T-helper 22 cell (primary cell): ENCODE measurements at places on chromosomes 1 and 21.

- DNase-seq = no peak
Measured at GRCh38 chr1:95111014-95111413, 6.1 kb upstream of the TLCD4 start.

DNA sequence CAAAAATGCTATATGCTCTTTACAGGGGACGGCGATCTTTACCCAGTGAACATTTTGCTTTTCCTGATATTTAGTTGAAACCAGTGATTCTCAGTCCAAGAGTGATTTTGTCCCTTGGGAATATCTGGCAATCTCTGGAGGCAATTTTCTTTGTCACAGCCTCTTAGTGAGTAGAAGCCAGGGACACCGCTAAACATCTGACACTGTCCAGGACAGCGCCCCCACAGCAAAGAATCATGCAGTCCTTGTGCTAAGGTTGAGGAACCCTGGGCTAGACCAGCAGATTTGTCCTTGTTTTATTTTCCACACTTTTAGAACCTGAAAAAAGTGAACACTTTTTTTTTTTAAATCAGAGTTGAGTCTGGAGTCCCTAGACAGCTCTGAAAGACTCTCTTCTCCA lies 13.1 kb downstream of the EVA1C start:
- DNase-seq = no peak

- DNase-seq = no peak
Measured at GRCh38 chr1:156893048-156893953, at the start of gene PEAR1. TSS of gene PEAR1 (plus strand) at chr1:156893718. CDS start at chr1:156903927, 10,209 bp downstream.

GRCh38 chr21:36550761-36551160 lies 70.8 kb upstream of the CLDN14 start:
- DNase-seq = no peak

DNA sequence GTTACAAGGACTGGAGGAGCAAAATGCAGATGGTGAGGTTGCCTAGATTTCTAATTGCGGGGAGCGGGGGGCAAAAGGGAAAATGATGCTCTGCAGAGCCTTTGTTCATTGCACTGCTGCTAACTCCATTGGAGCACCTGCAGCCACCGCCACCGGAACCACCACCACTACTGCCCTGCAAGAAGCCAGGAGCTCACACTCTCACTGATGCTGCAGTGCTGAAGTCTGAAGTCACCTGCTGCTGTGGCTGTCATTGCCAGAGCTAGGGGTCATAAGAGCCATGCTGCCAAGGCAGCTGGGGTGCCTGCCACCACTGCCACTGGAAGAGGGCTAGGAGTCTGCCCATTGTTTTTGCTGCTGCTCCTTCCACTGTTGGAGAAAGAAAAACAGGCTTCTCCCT lies 7.3 kb upstream of the HPCAL4 start:
- no peak for DNase-seq

DNA sequence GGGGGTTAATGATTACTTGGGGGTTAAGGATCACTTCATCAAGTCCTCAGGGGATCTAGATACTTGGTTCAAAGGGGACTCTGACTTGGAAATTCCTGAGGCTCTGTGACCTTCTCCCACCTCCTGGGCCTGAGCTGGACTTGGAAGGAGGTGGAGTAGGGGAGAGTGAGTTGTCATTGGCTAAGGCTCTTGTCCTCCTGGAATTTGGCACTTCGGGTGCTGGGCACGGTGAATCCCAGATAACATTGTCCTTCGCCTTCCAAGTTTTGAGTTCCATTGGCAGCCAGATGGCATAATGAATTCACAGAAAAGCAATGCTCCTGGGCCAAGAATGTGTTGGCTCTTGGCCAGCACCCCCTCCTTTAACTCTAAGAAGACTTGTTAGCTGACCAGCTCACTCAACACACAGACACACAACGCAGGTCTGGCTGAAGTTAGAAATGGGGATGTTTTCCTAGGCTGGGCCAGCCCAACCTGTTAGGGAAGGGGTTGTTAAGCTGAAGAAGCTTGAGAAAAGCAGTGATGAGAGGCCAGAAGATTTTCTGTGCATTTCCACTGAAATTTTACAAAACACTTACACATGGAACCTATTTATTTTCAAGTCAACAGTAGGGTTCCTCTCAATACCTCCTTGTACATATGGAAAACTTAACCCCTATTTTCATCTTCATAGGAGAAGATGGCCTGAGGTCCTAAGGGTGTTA lies 29.7 kb downstream of the SLC26A9 start:
- no peak for DNase-seq

- DNase-seq = no peak
Measured at GRCh38 chr1:210438928-210439841, 110.5 kb downstream of the HHAT start.

- DNase-seq = no peak
Measured at GRCh38 chr1:97867127-97867526, 53.7 kb downstream of the DPYD start.

DNA sequence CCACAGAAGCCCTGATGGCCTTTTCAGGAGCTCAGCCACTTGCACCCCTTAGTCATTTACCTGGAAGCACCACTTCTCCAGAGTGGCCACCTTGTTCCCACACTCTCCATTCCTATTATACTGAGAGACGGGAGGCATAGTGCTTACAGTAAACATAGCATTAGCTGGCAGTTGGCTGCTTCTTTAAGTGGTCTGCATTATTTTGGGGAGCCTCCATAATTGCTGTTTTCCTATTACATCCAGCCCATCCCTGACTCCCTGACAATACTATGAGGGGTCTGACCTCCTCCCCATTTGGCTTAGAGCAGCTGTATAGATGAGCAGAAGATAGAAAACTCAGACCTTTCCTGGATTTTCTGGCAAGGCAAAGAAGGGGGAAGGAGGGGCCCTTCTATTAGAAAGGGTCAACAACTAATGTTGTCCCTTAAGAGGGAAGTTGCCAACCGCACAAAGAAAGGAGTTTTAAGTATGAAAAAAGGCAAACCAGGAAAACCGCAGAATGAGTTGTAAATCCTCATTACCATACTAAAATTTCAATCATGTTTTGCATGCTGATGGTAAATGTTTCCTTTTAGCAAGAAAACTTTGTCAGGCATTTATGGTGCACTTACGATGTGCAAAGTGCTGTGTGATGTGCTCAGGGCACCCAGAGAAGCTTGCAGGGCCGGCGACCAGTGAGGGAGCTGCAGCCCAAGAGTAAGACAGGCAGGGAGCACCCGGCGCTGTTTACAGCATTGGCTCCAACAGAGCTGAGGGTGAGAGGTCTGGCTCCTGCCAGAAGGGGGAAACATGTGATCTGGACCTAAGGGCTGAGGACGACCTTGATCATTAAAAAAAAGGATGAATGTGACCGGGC lies 167.3 kb downstream of the ZZZ3 start:
- no peak for DNase-seq
